ENCODE measurements at places on chromosomes 4 and X.

GRCh38 chr4:10761903-10762302 is 77.3 kb upstream of the CLNK start:
- no peak for DNase-seq

GRCh38 chrX:24082447-24082846 is 27.7 kb downstream of the EIF2S3 start:
- no peak for DNase-seq

DNA sequence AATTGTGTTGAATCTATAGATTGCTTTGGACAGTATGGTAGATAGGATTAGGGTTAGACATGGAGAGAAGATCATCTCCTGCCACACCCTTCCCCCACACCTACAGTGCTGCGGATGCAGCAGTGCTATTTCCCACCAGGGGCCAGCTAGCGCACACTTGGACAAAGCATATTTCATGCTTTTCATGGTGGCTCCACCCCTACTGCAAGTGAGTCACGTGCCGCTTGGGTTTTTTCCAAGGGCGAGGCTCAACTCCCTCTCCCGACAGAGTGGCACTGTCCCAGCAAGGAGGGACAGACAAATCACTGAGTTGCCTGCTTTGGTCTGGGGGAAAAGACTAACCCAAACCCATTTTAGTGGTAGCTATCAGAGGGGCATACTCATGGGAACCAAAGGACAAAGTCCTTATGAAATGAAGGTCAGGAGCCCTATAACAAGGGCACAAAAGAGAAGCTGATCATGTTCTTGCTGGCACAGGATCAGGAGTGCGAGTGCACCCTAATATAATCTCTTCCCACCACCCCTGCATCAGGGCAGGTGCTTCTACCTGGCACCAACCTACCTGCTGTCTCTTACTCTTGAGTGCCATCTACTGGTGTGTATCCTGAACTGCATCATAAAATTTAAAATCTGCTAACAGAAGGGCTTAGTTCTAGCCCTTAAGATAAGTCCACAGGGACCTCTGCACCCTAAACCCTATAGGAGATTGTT is 55.1 kb upstream of the PGAM4 start:
- DNase-seq: no peak

GRCh38 chrX:130114141-130114588 is 3.9 kb upstream of the ELF4 start:
- DNase-seq: no peak

DNA sequence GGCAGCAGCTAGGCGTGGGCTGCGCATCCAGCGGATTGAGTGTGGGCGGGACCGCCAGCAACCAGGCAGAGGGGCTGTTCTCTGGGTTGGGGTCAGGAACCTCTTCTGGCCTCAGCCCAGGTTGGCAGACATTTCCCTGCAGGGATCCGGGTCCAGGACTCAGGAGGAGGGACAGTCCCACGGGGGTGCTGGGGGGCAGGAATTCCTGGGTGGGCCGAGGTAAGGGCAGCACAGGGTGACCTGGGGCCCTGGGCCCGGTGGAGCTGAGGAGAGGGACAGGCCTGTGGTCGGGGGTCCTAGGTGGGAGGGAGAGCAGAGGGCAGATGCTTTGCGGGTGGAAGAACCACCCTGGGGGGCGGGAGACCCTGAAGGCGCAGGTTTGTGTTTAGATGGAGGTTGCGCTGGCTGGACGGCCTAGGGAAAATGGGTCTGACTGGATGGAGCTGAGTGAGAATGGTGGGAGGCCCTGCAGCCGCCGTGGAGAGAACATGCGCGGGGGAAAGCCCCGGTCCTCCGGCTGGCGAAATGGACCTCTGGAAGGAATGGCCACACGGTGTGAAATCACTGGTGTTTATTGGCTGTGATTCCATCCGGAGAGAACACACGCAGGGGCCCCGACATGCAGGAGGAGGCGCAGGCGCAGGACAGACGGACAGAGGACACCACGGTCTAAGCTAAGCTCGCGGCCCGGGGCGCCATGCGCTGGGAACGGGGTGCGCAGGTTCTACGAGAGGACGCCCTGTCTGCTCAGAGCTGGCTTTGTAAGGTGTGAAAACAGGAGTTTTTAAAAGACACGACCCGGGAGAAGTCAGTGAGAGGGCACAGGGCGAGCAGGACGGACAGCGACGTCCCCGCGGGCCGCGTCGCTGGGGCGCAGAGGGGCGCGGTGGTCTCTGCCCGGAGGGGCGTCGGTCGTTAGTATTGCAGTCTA is 41.3 kb downstream of the CPLX1 start:
- no peak for DNase-seq

DNA sequence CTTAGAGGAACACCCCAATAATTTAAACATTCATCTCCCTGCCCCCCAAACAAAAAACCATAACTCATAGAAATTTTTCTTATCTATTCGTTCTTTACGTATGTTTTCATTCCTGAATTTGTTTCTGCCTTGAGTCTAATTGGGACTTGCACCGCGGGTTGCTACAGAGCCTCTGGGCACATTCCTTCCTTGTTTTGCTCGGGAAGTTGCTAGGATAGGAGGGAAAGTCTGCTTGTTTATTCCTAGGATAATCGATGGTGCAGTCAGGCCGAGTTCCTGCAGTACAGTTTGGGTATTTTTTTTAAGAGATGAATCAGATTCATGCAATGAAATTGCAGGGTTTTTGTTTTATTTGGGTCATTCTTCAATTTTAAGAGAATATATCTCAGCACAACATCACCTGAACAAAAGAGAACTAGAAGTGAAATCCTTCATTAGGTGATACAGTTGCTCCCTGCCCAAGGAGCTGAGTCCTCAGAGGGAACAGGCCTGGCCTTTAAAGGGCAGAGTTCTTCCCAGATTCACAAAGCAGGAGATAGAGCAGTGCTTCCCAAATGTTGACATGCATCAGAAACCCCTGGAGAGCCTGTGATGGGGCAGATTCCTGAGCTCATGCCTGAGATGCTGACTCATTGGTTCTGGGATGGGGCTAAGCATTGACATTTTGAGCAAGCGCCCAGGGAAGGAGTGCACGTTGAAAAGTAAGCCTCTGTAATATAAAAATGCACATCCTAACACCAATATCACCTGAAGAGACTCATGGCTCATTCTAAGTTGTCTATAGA is 114.9 kb upstream of the FAM9B start:
- DNase-seq: no peak

DNA sequence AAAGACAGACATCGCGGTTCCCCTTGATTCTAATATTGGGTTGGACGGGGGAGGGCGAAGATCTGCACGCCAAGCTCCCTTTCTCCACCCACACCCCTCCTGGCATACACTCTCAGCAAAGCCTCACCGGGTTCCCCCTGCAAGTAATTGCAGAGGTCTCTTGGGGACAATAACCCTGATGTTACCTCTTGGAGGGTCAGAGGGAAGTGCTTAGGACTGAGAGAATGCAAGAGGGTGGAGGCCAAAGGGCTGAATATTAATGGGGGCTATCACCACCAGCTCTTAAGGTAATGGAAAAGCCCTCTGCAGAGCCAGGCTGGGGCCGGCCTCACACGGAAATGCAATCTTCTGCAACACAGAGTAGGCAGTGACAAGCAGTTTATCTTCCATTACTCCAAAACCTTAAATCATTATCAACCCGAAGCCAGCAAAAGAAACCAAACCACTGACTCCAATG is 344.1 kb upstream of the GATB start:
- DNase-seq: no peak

DNA sequence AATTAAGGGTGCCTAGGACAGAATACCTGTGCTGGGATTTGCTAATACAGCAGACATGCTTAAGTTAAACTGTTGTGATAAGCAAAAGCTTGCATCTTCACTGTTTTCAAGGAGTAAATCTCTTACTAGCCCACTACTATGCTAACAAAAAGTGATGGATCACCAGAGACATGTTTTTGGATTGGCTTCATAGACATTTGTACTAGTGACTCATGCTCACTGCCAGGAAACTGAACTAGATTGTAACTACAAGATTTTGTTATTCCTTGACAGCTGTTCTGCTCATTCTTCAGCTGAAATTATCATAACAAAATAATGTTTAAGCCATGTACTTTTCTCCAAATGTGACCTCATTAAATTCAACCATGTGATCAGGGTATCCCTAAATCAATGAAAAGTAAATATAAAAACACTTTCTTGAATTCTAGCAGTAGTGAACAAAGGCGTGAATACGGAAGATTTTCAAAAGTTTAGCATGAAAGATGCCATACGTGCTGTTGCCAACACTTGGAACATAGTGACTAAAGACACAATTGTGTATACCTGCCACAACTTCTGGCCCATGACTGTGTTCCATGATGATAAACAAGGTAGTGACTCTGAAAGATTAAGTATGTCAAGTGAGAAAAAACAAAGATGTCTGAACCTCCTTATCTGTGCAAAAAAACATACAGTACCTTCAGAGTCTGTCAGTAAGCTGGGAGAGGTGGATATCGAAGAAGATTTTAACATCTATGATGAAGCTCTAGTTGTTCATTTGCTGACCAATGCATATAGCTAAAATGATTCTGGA is 154.0 kb downstream of the BTC start:
- no peak for DNase-seq

DNA sequence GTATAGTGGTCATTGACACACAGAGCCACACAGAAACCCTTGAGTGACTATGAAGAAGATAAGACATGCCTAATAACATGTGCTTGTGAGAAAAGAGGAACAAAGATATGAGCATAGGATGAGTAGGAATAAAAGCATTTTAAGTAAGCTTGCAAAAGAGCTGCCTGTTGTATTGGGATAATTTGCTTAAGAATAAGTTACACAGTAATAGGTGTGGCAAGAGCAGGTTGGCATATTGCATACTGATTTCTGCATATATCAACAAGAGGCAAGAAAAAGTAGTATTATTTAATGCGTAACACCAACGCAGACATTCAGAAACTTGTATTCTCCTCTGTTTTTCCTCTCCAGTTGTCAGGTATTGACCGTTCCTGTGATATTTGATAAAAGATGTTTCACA is 111.5 kb upstream of the UGT8 start:
- DNase-seq: no peak

DNA sequence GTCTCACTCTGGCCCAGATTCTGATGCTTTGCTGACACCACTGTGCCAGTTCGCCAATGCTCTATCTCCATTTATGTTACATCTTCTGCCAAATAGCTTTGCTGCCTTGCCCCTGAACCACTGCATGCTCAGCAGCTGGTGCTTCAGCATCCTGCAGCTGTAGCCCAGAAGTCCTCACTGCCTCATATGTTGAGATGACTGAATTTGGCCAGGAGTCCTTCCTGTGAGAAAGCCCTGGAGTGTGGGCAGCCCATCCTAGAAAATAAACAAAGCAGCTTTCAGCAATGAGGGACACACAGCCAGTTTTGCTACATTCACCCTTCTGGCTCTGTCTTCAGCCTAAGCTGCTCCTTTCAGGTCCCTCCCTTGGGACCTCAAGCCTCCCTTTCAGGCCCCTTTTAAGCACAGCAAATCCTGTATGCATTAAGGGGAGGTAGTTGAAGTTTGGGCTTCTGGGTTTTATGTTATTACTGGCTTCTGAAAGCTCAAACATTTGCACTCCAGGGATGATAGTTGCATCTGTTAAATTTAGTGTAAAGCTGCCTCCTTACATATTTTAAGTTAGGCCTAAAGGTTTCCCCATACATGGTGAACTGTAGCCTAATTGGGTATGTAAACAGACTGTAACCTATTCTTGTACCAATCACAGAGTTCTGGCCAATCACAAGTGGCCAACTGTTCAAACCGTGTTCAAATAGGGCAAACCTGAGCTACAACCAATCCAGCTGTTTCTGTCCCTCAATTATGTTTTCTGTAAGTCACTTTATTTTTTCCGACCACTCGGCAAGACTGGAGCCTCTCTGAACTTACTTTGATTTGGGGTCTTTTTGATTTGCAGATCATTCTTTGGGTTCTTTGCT is 2.1 kb upstream of the TMEM165 start:
- DNase-seq: no peak

DNA sequence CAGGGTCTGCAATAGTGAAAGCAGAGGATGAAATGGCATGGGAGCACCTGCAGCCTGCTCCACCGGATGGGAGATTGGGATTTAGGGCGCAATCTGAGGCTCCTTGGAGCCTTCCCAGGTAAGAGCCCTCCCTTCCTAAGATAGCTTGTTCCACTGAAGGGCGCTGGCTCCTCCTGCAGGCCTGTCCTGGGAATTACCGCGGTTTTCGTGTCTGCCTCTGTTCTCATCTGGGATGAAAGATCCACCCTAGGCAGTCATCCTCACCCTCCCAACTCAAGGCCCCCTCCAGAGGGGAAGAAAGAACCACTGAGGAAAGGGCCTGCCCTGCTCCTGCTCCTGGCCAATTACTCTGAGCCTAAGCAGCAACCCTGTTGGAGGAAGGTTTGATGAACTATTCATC is 547.5 kb downstream of the SMARCA1 start:
- peak; percentile 29 for DNase-seq

DNA sequence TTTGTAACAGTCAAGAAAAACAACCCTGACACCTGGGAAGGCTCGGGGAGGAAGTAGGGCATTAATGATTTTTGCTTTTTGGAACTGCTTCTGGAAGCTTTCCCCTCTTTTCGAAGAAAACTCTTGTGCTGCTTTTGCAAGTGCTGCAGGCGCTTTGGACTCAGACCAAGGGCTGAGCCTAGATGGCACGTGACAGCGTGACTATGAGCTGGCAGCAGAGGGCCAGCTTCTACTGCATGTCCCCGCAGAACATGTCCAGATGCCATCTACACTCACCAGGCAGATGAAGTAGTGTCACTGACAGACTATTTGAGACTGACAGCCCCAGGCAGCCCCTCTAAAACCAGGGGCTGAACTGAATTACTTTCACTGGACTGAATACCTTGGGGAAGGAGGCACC is 6.2 kb downstream of the NR0B1 start:
- no peak for DNase-seq

DNA sequence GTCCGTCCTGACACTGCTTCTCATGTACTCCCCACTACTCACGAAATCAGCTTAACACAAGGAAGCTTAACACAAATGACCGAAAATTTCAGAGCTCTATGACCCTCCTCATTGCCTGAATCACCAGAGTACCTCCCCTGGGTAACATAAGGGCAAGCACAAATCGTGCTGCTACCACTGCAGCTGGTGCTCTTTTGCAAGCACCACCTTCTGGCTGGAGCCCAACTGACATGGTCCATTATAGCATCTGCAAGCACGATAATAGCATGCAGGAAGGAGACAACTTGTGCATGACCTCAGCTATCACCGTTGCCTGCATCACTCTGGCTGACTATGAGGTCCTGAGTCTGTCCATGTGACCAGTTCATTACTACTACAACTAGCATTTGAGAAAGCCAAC is 308.0 kb downstream of the TEX13C start:
- no peak for DNase-seq

- DNase-seq: no peak
Measured at GRCh38 chr4:26061248-26061986, 147.4 kb downstream of the SMIM20 start.

DNA sequence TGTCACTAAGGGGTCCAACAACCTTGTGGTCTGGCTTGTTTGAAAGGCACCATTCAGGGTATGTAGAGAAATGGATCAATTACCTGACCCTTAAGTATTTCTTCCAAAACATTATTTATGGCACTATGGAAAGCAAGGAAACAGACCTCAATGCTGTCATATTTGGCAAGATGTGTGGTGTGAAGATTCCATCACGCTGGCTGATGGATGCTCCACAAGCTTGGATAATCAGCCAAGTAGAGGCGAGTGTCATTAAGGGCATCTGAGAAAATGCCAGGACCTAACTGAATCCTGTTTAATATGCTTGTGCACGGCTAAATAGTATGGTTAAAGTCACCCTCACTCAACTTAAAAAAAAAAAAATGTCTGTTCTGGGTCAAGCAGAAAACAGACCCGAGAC is 120.7 kb downstream of the COMMD8 start:
- DNase-seq: peak; percentile 67
